ENCODE measurements at places on chromosomes 13 and 19. TPM values are rescaled to one million over a fixed set of nuclear protein-coding genes. Genes with fewer than 3 reads are reported as not detected.
A peak's percentile ranks its signal among the peaks of the same experiment; 100 is the strongest.

DNA sequence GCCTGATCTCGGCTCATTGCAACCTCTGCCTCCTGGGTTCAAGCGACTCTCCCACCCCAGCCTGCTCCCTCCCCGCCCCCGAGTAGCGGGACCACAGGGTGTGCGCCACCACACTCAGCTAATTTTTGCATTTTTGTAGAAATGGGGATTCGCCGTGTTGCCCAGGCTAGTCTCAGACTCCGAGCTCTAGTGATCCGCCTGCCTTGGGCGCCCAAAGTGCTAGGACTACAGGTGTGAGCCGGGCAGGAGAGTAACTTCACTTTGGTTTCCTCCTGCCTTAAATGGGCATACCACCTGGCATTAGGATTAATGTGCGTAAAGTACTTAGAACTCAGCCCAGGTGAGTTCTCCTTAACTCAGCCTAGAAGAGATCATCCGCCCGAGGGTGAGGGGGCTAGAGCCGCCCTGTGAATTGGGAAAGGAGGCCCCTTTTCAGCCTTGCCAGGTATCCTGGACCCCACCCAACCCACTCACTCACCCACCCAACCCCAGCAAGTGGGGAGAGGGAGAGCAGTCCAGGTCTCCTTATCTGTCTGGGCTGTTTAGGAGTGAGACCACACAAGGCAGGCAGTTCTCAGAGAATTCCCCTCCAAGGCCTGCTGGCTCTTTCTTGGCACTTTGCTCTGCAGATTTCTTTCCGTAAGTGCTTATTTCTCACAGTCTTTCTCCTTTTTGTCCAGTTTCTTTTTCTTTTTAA, 1.2 kb upstream of the ZFP36 start:
- H3K36me3 ChIP-seq, result peaks cover 11% of the 10 kb centered on the region
- DNase-seq, result peak; percentile 30
- H3K4me3 ChIP-seq, result no peak overlapping the region
- H3K27ac ChIP-seq, result peak overlapping the region; percentile 96
- no peaks in the 10 kb centered on the region for H3K27me3 ChIP-seq

Gene CALR3
- not detected for polyA plus RNA-seq

DNA sequence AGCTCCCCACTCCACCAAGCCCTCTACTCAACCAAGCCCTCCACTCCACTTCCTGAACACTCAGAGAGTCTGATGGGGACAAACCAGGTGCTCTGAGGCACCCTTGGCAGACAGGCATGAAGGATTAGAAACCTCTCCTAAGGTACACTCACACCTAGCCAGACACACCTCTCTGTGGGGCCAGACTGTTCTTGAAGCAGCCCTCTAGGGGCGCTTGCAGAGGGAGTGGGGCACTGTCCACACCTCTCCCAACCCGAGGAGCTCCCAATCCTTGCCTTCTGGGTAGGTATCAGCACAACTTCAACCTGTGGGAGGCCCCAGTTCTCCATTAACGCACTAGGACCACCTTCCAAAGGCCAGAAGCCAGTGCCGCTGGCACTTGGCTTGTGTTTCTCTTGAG, 108.7 kb upstream of the VSTM2B start:
- no peak overlapping the region for H3K27ac ChIP-seq
- H3K36me3 ChIP-seq, result no peaks in the 10 kb centered on the region
- no peak for DNase-seq
- H3K4me3 ChIP-seq, result no peak overlapping the region
- no peaks in the 10 kb centered on the region for H3K27me3 ChIP-seq

- peak; percentile 53 for DNase-seq
- H3K4me1 ChIP-seq, result peaks cover 26% of the 10 kb centered on the region
- peak overlapping the region; percentile 78 for H3K4me3 ChIP-seq
- peaks cover 12% of the 10 kb centered on the region for H3K36me3 ChIP-seq
- H3K27ac ChIP-seq, result 0 out of 2 replicates have a peak overlapping the region, but pooled peaks have one; percentile 6
Measured at GRCh38 chr19:54138489-54139256, 1.1 kb downstream of the CNOT3 start.

- peaks cover 59% of the 10 kb centered on the region for H3K4me1 ChIP-seq
- H3K4me3 ChIP-seq, result peak overlapping the region; percentile 100
- H3K36me3 ChIP-seq, result no peaks in the 10 kb centered on the region
- H3K27ac ChIP-seq, result peak overlapping the region; percentile 68
Measured at GRCh38 chr13:79483086-79483706, 2.2 kb downstream of the NDFIP2 start.

DNA sequence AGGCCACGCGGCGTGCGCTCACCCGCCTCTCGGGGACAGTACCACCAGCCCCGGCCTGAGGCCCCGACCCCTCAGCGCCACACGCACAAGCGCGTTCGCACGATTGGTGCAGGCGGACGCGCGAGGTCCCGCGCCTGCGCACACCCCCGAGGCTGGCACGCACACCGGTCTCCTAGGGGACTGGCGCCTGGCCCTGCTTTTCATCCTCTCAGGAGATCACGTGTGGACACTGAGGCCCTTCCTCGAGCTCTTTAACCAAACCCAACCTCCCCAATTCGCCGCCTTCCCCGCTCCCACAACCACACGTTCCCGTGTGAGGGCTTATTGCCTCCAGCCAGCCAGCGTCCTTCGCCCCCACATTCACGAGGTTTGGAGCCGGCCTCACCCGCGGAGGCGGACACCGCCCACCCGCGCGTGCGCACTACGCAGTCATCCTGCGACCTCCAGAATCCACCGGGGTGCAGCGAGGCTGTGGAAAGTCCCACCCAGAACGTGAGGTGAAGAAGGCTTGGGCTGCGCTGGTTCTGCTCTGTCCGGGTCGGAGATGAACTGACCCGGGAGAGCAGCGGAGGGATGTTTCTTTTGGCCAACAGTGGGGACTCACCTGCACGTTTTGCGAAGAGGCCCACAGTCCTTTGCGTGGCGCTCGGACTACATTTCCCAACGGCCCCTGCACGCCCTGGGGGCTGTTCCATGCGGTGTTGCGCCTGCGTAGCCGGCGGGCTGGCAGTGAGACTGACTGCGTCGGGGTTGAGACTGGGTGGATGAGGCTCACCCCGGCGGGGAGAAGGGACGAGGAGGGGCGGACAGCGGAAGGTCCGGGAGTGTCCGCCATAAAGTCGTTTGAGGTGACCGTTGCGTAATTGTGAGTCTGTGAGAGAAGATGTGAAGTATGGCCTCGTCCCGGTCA, 539 bp upstream of the ZNF667 start:
- H3K27ac ChIP-seq, result peak overlapping the region; percentile 99
- peak overlapping the region; percentile 82 for H3K4me3 ChIP-seq
- peaks cover 6% of the 10 kb centered on the region for H3K36me3 ChIP-seq
- H3K27me3 ChIP-seq, result no peaks in the 10 kb centered on the region
- peaks cover 6% of the 10 kb centered on the region for H3K4me1 ChIP-seq
- peak; percentile 98 for DNase-seq

Gene DMRTC2
- polyA plus RNA-seq, result not detected

Gene CABP5
- polyA plus RNA-seq, result not detected
